ENCODE measurements at places on chromosomes 6 and 20.
A peak's percentile ranks its signal among the peaks of the same experiment; 100 is the strongest.

DNA sequence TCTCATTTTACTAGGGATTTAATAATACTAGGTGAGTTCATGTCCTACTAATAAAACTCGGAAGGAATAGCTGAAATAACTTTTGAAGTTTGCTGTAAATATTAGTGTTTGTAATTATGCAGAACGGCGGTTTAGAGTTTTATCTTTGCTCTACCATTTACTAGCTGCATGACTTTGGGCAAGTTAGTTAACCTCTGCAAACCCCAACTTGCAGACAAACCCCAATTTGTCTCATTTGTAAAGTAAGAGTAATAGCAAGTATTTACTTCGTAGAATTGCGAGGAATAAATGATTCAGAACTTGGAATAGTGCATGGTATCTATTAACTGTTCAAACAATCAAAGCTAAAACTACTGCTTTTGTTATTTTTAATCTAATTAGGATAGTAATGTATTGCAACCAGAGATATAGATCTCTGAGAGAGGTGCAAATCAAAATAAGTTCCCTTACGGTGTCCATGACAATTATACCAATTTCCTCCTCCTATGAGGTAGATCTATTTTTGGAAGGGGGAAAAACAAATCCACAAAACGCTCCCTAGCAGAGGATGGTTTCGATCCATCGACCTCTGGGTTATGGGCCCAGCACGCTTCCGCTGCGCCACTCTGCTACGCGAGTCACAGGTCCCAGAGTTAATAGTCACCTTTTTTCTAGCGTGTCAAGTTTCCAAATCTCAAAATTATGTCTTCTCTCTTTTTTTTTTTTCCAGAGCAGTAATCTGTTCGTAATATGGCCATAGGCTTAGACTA is 35.1 kb upstream of the BTN3A2 start:
- peak; percentile 47 for DNase-seq

DNA sequence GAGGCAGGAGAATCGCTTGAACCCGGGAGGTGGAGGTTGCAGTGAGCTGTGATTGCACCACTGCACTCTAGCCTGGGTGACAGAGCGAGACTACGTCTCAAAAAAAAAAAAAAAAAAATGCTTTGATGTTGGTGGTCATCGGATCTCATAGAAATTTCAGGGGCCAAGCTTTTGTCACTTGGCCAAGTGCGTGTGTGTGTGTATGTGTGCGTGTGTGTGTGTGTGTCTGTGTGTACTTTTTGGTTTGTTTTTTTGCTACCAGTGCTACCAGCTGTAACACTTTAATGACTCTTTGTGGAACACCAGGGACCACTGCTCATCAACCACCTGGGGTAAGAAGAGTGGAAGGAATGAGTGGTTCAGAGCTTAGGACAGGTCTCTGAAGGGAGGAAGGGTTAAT is 49.7 kb downstream of the TRAF3IP2 start:
- no peak for DNase-seq

- DNase-seq = no peak
Measured at GRCh38 chr6:149696901-149697300, 21.0 kb downstream of the LATS1 start.

- no peak for DNase-seq
Measured at GRCh38 chr6:191487-192312, 100.6 kb upstream of the DUSP22 start.

- no peak for DNase-seq
Measured at GRCh38 chr6:5713519-5713918, 293.2 kb downstream of the NRN1 start.

GRCh38 chr6:18412068-18412467 is 24.9 kb downstream of the RNF144B start:
- DNase-seq = peak; percentile 98

DNA sequence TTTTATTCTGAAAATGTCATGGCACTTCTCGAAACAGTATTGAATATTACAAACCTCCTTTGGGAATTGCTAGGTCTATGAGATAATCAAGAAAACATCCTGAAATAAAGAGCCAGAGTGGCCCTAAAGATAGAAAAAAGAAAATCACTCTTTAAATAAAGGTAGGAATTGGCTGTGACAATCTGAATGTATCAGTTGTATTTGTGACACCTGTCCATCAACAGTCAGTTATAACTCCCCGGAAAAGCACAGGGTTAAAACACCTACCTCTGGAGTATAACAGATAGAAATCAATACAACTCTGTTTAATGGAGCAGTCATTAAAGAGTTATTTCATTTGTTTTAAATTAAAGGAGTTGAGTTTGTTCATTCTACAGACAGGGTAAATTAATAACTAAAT is 21.2 kb downstream of the RNF24 start:
- no peak for DNase-seq

- DNase-seq = no peak
Measured at GRCh38 chr20:62898970-62899632, 27.2 kb downstream of the DIDO1 start.

Measured in inflammatory macrophage treated with lipopolysaccharide for 4 hours (primary cell).